Anterior cingulate cortex (tissue), 58 donors: ENCODE measurements at places on chromosomes 1 and 21.

GRCh38 chr1:150622303-150622975 is 7.0 kb downstream of the ENSA start:
- no peak for DNase-seq

- no peak for DNase-seq
These were observed 41.4 kb upstream of the PCBP3 start for GRCh38 chr21:45602106-45602505.

GRCh38 chr1:17018849-17019248 is 7.1 kb upstream of the ATP13A2 start:
- DNase-seq: no peak

DNA sequence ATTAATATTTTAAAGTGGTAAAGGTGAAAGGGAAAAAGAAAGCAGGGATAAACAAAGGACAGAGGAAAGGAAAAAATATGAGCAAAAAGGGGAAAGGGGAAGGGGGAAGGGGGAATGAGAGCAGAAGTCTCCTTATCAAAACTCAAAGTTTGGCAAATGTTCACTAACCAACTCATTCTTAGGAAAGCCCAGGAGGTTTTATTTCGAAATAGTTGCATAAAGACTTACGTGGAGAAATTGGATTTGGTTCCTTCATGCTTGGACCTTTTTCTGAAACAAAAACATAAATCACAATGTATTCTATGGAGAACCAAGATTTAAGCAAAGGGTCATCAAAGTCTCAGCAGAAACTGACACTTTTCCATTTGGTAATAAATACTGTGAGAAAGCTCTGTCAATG is 188.1 kb downstream of the TGFBR3 start:
- no peak for DNase-seq

DNA sequence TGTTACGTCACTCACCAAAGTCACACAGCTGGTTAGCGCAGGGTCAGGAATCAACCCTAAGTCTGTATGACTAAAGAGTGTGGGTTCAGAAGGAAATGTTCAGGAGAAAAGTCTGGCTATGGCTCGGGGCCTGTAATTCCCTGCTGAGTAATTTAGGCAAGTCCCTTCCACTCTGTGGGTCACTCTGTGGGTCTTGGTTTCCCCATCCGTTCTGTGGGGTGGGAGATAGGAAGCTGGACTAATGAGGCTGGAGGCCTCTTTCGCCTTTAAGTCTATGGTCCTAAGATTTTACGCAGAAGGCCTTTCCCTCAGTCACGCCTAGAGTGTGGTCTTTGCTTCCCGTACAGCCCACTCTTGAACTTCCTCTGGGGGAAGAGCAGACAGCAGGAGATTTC is 14.3 kb upstream of the MED18 start:
- DNase-seq: no peak

- DNase-seq: no peak
These were observed 20.7 kb downstream of the ANGEL2 start for GRCh38 chr1:212994926-212995325.

DNA sequence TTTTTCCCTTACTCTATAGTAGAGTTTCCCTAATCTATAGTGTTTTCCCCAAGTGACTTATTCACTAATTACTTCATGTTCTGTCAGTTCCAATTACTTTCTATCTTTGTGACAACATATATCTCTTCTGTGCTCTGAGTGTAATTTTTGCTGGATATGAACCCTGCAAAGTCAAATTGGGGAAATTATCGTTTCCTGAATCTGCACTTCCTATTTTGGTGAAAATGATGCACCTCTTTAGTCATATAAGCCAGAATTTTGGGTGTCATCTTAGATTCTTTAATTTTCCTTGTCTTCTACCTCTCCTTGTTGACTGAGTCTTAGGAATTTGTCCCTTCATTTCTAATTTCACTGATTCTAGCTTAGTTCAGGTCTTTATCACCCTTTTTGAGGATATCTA is 33.4 kb upstream of the PRKACB start:
- no peak for DNase-seq

DNA sequence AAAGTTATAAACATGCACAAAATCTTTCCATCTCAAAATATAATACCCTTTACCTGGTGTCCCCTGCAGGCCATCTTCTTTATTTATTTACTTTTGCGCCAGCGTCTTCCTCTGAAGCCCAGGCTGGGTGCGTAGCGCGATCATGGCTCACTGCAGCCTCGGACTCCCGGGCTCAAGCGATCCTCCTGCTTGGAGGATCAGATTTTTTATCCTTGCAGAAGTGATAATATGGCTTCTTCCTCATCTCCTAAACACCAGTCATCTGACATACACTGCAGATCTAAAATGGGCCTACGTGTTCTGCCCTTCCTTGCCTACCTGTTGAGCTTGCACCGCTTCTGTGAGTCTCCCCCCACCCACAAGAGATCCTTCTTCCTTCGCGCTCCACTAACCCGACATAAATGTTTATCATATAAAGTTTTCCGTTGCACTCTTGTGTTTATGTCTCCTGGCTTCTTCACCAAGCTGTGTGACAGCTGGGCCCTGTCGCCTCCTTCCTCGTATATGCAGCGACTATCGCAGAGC is 506 bp upstream of the SRP9 start:
- DNase-seq: no peak

DNA sequence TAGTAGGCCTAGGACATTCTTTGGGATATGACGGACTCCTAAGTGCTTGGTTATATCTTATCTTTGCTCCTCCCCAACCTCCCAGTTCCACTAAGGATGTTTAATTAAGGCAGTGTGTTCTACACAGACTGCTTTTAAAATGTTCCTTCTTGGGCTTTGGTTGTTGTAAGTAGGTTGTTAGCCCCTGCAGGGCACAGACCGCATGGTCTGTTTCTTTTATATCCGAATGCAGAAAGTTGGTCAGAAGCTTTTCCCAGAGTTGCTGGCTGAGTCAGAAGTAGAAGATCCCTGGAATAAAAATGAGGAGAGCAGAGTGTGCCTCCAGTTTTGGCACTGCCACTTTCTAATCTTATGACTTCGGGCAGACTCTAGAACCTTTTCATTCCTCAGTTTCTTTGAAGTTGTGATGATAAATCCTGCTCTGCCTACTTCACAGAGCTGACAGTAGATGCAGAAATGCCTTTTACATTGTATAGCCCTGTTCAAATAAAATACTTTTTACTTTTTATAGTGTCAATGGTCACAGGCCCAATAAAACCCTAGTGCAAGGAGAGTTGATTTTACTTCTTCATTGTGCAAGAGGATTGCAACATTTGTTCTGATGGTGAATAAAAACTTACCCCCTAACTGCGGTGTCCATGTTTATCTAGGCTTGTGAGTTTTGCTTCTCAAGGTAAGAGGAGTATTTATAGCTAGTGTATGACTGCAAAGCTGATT is 18.4 kb downstream of the FMN2 start:
- DNase-seq: no peak

- DNase-seq: no peak
These were observed 12.1 kb upstream of the TSPEAR start for GRCh38 chr21:44723177-44724131.

DNA sequence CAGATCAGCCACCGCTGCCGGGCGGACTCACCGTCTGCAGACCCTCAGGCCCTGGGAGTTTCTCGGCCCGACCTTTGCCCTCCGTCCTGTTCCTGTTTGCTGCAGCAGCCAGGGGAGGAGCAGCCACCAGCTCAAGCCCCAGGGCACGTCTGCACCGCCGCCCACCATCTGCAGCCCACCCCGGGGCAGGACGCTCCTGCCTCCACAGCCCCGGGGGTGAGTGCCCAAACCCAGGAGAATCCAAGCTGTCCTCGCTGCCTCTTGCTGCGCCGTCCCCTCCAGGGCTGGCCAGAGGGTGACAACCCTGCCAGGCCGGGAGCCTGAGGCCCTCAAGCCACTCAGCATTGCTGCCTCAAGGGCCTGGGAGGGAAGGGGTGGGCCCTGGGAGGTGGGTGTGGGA is 1.2 kb upstream of the SLC25A34 start:
- no peak for DNase-seq

DNA sequence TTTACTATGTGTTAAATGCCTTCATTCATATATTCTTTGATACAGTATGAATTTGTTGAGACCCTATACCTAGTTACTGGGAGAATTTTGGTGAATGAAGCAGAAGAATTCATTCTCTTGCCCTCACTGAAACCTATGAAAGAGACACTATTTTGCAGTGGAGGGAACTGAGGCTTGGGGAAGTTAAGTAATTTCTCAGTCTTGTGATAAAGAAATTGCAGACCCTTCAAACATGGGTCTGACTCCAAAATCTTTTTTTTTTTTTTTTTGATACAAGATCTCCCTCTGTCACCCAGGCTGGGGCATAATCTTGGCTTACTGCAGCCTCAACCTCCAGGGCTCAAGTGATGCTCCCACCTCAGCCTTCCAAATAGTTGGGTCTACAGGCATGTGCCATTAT is 132.1 kb downstream of the DNM3 start:
- DNase-seq: no peak

DNA sequence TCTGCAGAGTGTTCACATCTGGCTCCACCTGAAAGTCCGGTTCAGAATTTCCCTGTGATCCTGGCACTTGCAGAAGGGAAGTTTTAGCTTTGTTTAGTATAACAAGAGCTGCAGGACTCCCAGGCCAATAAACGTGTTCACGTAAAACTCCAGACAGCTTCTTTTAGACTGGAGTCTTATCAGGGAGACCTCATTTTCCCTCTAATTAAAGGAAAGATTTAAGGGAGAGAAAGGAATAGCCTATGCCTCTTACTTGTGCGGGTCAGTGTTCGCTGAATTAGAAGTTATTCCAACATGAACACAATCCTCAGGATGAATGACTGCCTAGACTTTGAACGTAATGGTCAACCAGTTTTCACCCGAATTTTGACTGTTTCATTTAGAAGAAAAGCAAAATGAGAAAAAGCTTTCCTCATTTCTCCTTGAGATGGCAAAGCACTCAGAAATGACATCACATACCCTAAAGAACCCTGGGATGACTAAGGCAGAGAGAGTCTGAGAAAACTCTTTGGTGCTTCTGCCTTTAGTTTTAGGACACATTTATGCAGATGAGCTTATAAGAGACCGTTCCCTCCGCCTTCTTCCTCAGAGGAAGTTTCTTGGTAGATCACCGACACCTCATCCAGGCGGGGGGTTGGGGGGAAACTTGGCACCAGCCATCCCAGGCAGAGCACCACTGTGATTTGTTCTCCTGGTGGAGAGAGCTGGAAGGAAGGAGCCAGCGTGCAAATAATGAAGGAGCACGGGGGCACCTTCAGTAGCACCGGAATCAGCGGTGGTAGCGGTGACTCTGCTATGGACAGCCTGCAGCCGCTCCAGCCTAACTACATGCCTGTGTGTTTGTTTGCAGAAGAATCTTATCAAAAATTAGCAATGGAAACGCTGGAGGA is 202.1 kb upstream of the SGIP1 start:
- DNase-seq: peak; percentile 45

DNA sequence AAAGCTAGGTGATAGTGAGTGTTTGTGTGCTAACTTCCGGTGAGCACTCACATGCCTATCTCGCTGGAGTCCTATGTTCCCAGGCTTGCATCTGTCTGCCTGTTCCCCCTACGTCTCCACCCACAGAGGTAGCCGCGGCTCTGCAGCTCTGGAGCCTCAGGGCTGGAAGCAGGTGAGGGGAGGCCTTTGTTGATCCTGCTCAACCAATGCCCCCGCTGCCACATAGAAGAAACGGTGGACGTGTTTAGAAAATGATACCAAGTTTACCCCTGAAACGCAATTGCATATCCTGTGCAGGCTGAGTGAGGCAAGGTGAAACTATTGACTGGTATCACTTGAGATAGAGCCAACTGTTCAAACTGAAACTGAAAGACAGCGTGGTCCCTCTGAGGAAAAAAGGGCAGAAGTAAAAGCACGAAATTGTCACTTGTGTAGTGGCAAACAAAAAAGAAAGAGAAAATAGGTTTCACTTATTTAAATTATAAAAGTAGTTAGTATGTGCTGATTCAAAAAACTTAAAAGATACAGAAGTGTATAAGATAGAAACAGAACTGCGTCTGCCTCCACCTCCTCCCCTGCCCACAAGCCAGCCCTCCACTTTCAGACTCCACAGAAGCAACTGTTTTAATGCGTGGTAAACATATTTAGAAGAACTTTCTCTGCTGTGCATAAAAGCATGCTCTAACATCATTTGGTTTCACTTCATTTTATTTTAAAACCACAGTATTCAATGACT is 38.6 kb upstream of the ETS2 start:
- no peak for DNase-seq

DNA sequence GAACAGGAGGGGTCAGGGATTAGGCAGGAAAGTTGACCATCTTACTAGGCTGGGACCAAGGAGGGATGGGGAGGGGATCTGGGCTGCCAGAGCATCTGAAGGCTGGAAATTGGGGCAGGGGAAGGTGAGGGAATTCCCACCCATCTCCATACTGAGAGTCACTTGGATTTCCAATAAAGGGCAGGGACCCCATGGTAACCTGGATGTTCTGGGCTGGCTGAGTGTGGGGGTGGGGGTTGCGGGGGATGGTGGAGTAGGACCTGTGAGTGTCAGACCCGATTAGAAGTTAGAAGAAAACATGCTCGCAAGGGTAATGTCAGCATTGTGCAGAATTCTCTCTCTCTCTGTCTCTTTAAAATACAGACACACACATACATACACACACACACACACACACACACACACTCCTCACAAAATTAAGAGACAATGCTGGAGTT is 40.0 kb upstream of the EPS15 start:
- DNase-seq: no peak

GRCh38 chr1:94528299-94528698 is 13.3 kb downstream of the F3 start:
- DNase-seq: no peak

- DNase-seq: no peak
These were observed 51.1 kb upstream of the IL12RB2 start for GRCh38 chr1:67256291-67257172.

DNA sequence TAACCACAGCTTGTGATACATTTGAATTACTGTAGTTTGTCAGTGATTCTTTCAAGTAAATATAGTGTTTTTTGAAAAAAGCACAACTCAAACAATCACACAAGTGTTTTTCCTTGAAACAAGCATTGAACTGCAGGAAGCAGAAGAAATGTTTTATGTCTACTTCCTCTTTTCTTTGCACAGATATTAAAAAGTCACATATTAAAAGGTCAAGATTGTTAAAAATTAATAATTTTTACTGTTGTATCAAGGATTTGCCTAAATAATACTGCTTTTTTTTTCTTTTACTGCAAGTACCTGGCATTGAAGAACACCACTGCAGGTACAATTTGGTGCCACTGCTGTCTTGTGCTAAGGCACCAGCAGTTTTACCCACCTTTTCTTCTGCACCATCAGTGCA is 214.2 kb upstream of the C1orf105 start:
- DNase-seq: no peak

- DNase-seq: no peak
These were observed 13.8 kb downstream of the RGS4 start for GRCh38 chr1:163082971-163083370.

DNA sequence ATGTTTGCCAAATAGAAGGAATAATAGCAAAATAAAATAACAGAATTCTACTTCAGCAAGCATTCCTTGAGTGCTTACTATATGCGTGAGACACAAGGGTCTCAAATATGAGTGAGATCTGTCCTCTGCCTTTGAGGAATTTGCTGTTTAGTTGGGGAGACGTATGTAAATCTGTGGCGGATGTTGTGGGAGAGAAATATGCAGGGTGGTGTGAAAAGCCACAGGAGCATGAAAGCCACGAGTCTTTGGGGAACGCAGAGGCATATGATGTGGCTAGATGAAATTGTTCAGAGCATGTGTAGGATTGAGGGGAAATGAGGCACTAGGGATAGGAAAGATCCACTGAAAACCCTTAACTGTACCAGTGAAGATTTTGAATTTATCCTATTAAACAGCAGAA is 244.4 kb downstream of the PBX1 start:
- no peak for DNase-seq
